NCI-H2029 treated with DMSO at 0.1 percent for 48 hours (cell line): ENCODE measurements at places on chromosomes 4 and X.

DNA sequence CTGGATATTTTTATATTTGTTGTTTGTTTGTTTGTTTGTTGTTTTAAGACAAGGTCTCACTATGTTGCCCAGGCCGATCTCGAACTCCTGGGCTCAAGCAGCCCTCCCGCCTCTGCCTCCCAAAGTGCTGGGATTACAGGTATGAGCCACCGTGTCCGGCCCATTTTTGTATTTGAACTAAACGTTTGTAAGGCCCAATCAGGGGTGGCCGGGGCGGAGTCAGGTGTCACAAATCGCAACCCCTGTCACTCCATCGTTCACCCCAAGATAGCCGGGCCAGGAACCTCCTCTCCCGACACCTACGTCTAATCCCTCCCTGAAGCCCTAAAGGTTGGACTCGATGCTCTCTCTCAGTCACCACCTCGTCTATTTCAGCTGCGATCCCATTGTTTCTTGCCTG, 722 bp upstream of the EFHC2 start:
- DNase-seq = no peak

DNA sequence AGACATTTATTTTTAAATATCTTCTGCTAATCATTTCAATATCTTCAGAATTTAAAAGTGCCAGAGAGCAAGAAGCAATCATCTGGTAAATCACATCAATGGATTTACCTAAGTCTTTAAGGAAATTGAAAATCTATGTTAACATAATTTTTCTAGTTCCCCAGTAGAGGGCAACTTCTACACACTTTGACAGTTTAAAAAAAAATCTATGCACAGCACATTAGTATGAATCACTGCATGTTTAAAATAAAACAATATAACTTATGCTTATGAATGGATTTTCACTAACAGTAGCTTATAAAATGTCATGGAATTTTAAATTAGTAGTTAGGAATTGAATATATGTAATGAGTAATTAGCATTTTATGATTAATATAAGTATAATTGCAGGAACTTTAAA, 126.5 kb downstream of the REELD1 start:
- DNase-seq = no peak

DNA sequence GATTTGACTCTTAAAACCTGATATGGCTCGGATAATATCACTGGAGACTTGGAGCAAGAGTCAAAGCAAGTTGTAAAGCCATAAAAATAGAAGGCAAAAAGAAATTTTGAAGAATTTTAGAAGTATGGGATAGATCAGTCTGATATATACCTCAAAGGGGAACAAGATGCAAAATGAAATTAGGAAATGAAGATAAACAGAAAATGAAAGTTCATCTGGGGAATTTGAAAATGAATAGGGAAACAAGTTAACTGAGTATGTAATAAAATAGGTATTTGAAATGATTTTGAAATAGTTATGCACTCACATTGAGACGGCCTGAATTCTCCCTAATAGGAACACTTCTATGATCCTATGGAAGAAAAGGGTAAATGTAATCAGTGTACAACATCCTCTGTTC, 5.7 kb downstream of the CYP2U1 start:
- DNase-seq = no peak

GRCh38 chr4:177108708-177109107, 201.0 kb upstream of the NEIL3 start:
- no peak for DNase-seq
